ENCODE measurements at places on chromosomes 16 and 17.

DNA sequence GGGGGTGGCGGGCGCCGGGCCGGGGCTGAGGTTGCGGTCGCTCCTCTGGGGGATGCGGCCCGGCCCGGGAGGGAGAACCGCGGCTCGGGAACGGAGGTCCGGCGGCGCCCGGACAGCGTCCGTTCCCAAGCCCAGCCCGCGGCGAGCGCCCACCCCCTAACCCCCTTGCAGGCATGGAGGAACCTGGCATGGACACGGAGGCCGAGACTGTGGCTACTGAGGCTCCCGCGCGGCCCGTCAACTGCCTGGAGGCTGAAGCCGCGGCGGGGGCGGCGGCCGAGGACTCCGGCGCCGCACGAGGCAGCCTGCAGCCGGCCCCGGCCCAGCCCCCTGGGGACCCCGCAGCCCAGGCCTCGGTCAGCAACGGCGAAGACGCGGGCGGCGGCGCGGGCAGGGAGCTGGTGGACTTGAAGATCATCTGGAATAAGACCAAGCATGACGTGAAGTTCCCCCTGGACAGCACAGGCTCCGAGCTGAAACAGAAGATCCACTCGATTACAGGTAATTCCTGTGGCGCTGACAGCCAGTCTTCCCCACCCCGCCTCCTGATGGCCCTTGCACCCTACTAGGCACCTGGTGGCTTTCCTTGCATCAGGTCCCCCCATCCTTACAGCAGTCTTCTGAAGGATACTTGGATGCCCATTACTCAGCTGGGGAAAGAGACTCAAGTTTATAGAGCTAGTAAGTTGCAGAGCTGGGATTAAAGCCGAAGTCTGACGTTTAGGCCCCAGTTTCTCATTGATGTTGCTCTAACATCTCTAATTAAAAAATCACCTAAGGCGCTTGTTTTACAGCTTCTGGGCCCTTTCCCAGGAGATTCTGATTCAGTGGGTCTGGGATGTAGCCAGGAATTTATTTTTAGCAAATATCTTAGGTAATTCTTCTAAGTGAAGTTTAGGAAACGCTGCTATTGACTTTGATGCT lies 514 bp downstream of the UBFD1 start:
- no peak for DNase-seq

GRCh38 chr16:10609402-10609774 lies 29.0 kb upstream of the EMP2 start:
- no peak for DNase-seq

DNA sequence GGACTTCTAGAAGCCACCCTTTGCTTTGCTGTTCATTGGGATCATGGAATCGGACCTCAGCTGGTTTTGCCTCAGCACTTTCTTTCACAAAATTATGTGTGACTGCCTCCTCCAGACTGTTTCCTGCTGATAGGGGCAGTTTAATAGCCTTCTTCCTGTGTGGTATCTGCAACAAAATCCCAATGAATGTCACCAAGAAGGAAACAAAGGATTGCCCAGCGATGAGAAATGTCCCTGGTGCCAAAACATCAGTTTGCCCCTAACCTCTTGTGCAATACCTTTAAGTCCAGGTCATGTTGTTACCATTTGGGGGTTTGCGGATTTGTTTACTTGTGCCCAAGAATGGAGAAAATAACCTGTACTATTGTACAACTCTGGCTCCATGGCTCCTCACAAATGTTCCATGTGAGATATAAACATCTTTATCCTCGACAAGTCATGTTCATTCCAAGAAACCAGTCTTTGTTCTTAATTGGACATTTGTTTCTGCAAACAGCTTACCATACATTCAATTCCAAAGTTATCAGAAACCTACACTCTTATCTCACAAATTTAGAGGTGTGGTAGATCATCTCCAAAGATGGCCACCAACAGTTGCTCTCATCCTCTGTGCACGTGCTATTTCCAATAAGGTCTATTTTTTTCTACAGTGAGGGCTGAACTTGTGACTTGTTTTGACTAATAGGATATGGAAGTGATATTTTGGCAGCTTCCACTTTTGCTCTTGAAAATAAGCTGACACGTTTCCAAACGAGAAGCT lies 14.8 kb downstream of the TAC4 start:
- DNase-seq: no peak

DNA sequence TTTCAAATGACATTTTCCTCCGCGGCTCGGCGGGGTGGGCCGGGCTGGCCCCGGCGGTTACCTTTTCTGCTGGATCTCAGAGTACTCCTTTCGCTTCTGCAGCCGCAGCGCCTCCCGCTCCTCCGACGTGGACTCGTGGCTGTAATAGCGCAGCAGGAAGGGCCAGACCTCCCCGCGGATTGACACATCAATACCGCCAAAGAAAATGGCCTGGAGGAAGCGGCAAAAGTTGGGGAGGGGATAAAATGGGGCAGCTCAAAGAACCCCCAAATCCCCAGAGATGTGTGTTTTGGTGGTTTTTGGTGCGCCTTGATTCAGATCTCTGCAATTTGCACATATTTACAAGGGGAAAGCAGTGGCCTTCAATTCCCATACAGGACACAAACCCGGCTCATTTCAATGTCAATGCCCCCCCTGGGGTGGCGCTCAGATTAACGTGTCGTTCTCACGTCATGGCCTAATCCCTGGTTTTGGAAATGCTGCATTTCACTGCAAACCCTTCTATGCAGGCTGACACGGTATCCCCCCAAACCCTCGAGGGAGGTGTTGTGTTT lies 85.9 kb downstream of the TBC1D16 start:
- DNase-seq: no peak

DNA sequence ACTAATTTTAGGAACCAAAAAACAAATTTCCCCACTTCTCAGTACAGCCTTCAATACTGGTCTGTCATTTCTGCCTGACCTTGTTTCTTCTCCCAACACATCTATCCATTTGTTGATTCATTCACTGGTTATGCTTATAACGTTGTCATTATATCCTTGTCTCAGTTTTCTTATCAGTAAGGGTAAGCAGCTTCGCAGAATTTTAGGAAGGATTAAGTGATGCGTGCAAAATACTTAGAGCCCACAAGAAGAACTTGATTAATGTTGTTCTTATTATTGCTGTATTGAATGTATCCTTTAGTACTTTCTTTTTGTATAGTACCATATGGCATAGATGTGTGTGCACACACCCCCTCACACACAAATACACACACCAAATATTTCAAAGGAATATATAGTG lies 403.5 kb upstream of the HSBP1 start:
- no peak for DNase-seq

- DNase-seq: no peak
Measured at GRCh38 chr17:45645330-45645729, 138.8 kb upstream of the CRHR1 start.

GRCh38 chr16:71425746-71426068 lies 16.1 kb downstream of the TLE7 start:
- DNase-seq: no peak

GRCh38 chr17:45022288-45022648 lies 29.2 kb downstream of the DCAKD start:
- DNase-seq: no peak

DNA sequence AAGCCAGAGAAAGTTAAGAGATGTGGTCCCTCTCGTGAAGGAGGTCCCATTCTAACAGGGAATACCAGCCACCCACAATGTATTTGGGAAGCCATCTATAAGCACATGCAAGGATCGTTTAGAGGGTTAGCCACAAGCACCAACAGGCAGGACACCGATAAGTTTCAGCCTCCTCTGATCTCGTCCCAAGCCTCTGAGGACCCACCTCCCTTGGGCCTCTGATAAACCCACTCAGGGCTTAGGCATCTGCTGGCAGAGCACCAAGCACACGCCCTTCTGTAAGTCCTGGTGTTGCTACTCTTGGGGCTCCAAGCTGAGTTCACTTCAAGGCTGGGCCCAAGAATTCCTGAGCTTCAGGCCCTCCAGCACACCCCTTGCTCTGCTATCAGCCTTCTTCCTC lies 5.4 kb upstream of the PNPO start:
- DNase-seq: no peak

GRCh38 chr17:27848931-27849330 lies 44.2 kb downstream of the LYRM9 start:
- no peak for DNase-seq

DNA sequence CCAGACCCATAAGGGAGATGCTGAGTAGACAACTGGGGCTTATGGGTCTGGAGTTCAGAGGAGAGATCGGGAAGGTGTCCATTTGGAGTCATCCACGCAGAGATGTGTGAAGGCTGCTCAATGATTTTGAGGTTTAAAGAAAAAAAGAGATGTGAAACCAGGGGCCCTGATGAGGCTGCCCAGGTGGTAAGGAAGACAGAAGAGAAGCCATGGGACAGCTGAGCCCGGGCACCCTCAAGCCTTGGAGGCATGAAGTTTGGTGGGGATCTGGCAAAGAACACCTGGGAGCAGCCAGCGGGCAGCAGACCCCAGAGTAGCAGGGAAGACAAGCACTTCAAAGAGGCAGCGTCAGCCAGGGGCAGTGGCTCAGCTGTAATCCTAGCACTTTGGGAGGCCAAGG lies 20.8 kb upstream of the MYO15B start:
- no peak for DNase-seq

- DNase-seq: no peak
Measured at GRCh38 chr17:57001541-57001940, 23.6 kb downstream of the SCPEP1 start.

DNA sequence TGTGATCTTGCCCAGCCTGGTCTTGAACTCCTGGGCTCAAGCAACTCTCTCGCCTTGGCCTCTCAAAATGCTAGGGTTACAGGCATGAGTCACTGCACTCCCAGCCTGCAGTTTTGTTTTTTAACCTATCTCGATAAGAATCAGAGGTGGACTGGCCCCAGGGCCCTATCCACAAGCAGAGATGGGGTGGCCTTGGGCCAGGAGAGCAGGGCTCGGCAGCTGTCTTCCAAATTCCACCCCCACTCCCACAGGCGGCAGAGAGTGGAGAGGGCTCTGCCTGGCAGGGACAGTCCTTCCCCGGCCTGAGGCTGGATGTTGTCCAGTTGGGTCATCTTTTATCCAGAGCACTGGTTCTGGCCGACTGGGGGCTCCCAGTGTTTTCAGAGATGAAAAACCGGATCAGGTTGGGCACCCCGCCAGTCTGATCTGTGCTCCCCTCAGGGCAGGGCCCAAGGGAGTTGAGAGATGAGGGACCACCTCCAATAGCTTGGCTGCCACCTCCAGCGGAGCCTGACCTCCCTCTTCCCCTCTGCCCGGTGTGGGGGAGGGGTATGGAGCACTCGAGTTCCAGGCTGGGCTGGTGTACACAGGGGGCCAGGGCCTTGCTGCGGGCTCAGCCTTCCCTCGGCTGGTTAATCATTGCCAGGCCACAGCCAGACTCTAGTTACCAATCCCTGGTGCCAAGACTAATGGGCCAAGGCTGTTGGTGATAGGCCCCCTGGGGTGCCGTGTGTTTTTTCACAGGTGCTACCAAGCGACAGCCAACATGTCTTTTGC lies 30.3 kb upstream of the MYO15B start:
- DNase-seq: peak; percentile 41

GRCh38 chr17:76529224-76530094 lies 8.1 kb downstream of the CYGB start:
- peak; percentile 40 for DNase-seq

GRCh38 chr17:7112510-7113108 lies 2.0 kb downstream of the ASGR2 start:
- DNase-seq: no peak

- DNase-seq: no peak
Measured at GRCh38 chr16:68642436-68643101, 2.5 kb upstream of the CDH3 start.

DNA sequence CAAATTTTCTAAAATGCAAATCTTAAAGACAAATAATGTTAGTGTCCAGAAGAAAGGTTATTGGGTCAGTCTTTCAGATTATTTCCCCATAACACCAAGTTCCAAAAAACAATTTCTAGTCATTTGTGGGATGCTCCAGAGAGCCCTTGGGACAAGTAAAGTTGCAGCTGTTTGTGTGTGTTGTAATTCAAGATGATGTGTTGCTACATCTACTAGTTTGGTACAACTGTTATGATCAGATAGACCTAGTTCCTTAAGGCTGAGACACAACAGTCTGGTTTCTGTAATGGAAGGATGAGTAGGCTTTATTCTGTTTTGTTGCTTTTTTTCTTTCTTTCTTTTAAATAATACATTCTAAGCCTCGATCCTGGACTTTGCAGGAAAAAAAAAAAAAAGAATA lies 41.9 kb downstream of the PIGL start:
- no peak for DNase-seq

DNA sequence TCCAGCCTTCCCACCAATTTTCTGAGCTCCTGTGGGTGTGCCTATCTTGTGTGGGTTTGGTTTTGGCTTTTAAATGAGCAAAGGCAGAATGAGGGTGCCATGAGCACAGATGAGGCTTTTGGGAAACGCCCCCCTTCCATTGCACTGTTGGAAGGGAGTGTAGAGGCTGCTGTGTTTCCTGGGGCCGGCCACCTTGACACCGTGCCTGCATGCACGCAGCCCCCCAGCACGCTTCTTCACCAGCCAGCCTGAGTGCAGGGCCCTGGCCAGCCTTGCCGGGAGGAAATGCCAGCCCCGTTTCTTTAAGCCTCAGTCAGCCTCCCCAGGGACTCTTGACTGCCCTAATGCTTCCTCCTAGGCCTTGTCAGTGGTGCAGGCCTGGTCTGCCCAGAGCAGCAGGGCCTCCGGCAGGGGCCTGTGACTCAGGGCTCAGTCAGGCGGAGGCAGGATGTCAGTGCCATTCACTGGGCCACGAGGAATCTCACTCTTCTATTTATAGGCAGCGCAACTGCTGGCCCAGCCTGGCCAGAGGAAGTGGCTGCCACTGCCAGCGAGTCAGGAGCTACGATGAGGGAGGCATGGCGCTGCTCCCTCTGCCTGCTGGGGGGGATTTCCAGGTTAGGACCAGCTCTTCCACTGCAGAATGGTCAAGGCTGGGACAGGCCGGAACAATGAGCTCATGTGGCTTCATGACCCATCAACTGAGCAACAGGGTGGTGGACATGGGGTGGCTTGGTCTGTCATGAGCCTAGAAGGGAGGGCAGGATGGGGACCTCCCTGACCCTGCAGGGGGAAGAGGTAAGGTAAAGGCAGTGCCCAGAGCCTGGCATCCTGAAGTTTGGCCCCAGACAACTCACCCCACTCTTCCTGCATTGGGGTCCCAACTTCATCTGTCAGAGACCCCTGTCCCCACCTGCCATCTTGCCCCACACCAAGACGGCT lies 205.2 kb downstream of the RAB11FIP4 start:
- DNase-seq: no peak

All from nucleus accumbens (tissue), 56 donors.